ENCODE measurements at places on chromosomes 13 and 19. TPM values are rescaled to one million over a fixed set of nuclear protein-coding genes. Genes with fewer than 3 reads are reported as not detected.

Gene TRAPPC5
- 165 TPM for total RNA-seq

Gene CLDN10
- total RNA-seq = 14.5 TPM

Gene WDR87
- not detected for total RNA-seq

Gene TECR
- 85.7 TPM for total RNA-seq

Gene IL17D
- 19.8 TPM for total RNA-seq
